ENCODE measurements at places on chromosomes 16 and 17.

- DNase-seq = no peak
These were observed 7.6 kb upstream of the PHKG2 start for GRCh38 chr16:30740364-30741251.

GRCh38 chr16:53804467-53804866 is 100.5 kb downstream of the FTO start:
- DNase-seq = no peak

DNA sequence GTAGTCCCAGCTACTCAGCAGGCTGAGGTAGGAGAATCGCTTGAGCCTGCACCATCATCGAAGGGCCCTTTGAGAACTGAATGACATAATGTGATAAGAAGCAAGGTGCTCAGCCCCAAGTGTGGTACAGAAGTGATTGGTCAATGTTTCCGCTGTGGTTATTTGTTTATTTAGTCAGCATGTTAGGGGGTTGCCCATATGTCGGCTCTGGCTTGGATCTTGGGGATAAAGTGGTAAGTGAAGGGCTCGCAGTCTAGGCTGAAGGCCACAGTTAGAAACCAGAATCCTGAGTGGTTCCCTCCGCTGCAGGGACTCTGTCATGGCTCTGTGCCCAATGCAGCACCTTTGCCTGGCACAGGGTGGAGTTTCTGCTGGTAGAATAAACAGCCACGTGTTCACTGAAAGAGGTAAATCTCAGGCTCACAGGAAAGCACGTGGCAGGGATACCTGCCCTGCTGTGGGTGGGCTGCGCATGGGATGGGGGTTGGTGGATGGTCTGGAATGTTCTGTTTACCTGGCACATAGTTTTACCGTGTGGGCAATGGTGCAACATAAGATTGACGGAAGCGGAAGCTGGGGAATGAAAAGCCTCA is 35.4 kb downstream of the SYT17 start:
- DNase-seq = no peak

DNA sequence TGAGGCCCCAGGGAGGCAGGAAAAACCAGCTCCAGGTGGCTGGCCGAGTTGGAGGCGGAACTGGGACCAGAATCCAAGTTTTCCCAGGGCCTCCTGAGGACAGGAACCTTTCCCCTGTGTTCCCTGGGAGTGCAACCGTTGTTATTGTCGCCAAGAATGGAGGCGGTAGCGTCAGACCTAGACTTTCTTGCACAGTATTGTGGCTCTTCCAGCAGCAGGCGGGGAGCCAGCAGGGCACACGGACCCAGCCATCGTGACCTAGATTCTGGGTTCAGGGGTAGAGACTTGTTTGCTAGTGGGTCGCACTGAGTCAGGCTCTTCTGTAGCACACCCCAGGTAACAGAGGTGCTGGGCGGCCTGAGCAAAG is 667 bp upstream of the KIF19 start:
- no peak for DNase-seq

DNA sequence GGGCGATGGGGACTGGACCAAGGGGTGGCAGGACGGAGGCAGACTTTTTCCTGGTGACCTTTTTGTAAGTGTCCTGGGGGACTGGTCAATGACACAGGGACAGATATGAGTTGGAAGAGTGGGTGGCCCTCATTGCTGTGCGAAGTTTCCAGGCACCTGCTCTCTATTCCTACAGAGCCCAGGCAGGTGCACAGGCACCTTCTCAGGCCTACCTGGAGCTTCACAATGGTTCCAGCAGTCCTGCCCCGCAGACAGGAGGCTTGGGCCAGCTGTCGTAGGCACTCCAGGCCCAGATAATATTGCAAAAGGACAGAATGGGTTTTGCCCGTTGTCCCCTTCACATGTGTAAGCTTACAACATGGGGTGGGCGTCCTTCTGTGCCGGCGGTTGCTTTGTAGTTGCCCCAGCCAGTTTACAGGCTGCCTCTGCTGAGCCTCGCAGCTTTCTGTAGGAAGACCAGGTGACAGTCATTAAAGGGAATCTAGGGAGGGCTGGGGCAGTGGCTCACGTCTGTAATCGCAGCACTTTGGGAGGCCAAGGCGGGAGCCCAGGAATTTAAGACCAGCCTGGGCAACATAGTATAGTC is 84.3 kb downstream of the ARHGAP23 start:
- DNase-seq = no peak

DNA sequence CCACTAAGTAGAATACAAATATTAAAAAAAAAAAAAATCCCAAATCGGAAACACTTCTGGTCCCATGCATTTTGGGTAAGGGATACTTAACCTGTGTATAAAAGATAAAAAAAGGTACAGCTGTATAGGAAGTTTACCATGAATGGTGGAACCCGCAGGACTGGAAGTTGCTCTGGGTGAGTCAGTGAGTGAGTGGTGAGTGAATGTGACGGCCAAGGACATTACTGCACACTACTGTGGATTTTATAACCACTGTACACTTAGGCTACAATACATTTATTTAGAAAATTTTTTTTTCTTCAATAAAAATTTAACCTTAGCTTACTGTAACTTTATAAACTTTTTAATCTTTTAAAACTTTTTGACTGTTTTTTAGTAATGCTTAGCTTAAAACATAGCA is 71.3 kb upstream of the BCAR1 start:
- DNase-seq = no peak

DNA sequence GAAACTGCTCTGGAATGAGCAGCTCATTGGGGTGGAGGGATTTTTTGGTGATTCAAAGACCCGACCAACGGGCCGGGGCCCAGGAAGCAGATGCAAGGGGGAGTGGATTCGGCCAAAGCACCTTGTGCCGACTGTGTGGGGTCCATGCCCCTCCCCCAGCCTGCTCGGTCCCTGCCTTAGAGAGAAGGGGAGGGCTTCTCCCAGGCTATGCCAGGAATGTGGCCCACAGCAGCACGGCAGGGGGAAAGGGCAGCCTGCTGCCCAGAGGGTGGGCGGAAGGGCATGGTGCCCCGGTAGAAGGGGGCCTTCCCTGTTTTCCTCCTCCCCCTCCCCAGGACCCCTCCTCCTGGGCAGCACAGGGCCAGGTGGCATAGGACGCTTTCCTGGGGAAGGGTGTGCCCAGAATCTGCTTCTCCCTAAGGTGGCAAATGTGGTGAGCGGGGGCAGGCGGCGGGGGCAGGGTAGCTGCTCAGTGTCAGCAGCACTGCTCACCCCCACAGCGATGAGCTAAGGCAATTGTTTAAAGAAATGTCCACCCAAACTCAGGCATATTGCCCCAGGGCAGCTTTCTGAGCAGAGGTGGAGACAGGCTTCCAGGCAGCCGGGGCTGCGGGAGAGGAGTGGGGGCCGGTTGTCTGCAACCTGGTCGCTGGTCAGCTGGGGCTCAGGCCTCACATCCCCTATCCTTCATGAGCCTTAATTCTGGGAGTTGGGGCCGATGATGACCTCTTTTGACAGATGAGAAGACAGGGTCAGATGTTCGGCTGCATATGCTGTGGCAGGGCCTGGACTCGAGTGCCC is 33.9 kb upstream of the MLKL start:
- DNase-seq = no peak

DNA sequence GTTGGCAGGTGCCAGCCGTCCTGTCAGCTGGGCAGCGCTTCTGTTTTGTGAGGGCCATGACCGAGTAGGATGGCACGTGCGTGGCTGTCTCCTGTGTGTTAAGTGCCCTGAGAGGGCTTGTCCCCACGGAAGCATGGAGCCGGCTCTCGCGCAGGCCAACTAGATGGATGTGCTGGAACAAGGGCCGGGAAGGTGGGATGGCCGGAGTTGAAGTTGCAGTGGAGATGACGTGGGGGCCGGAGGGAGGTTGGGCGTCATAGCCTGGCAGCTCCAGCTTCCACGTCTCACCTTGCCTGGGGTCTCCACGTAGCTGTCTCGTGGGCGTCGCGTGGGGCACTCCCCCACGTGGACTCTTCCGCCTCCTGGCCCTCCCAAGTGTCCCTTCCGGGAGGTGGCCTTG is 27.7 kb downstream of the TBCD start:
- no peak for DNase-seq

DNA sequence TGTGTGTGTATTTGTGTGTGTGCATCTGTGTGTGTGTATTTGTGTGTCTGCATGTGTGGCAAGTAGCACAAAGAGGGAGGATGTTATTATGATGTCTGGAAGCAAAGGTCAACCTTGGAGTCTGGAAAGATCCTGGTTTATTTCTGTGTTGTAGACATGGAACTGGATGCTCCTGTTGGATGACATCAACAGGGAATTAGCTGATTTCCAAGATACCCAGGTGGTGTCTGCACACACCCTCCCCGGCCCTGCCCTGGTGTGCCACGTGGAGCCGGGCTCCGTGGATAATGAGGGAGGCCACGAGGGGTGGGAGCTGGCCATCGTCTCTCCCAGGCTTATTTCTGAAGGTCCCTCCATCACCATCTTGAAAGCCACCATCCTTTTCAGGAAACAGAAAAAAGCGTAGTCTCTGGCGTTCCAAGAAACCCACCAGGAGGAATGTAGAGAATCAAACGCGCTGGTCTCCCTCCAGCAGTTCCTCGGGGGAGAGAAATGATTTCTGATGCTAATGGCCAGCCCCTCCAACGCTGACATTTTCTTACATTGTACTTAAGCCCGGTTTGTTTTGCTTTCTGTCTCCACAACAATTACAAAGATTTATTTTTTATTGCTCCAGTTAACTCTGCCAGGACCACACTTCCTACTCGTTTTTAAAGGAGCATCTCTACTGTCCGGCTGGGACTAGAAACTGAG is 93.3 kb downstream of the FOXL1 start:
- no peak for DNase-seq

- no peak for DNase-seq
These were observed 39.0 kb downstream of the EMP2 start for GRCh38 chr16:10541366-10541765.

DNA sequence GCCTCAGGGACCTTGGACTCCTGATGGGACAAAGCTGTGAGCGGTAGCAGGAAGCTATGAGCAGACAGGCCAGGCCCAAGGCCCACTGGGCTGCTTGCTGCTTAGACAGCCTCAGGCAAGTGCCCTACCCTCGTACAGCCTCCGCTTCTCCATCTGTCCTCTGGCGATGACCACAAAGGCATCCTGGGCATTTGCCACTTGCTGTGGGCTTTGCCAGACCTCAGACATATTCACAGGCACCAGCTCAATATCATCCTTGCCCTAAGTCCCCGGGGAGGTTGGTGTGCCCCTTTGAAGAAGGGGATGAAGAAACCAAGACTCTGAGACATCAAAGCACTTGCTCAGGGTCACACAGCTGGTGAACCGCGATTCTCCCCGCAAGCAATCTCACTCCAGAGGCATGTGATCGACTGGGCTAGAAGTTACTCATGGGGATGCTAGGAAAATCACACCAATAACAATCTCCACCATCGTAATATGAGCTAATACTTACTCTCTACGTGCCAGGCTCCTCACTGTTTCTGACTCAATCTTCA is 21.7 kb downstream of the PPL start:
- no peak for DNase-seq

- no peak for DNase-seq
These were observed 2.9 kb upstream of the EPX start for GRCh38 chr17:58189436-58190146.

GRCh38 chr17:32701871-32702270 is 175.1 kb downstream of the MYO1D start:
- DNase-seq = no peak

Measured in SHP77 (cell line).